HS-27A (cell line): ENCODE measurements at places on chromosomes 7 and 10.

GRCh38 chr7:85178531-85179298, 8.1 kb downstream of the SEMA3D start:
- no peak for DNase-seq

GRCh38 chr10:63498665-63499064, 22.5 kb upstream of the REEP3 start:
- no peak for DNase-seq

DNA sequence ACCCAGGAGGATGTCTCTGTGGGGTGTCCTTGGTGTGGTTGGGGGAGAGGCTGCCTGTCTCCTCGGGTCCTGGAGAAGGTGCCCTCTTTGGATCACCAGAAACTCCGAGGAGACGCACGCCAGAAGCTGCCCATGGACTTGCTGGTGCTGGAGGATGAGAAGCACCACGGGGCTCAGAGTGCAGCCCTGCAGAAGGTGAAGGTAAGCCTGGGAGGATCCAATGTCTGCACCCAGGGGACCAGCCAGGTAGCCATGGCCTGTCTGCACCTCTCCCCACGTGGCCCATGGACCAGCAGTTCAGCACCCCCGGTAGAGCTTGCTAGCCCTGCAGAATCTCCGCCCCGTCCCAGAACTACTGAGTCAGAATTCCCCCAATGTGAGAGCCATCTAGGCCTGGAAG, 5.1 kb downstream of the ANKRD2 start:
- no peak for DNase-seq

DNA sequence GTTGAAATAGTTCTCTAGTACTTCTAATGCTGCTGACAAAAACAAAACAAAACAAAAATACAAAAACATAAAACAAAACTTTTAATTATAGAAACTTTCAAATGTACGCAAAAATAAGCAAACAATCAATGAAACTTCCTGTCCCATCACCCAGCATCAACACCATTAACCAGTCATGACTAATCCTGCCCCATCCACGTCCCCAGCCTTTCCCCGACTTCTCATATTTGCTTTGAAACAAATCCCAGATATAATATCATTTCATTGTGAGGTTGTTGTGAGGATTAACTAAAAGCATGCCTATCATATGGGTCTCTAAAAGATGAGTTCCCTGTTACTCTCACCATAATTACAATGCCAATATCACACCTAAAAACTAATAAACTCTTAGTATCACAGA, 55.7 kb downstream of the CSTF2T start:
- DNase-seq, result no peak

- DNase-seq, result no peak
These were observed 147.6 kb upstream of the AOAH start for GRCh38 chr7:36871863-36872262.

GRCh38 chr7:81260152-81260551, 341.3 kb upstream of the SEMA3C start:
- DNase-seq, result no peak

DNA sequence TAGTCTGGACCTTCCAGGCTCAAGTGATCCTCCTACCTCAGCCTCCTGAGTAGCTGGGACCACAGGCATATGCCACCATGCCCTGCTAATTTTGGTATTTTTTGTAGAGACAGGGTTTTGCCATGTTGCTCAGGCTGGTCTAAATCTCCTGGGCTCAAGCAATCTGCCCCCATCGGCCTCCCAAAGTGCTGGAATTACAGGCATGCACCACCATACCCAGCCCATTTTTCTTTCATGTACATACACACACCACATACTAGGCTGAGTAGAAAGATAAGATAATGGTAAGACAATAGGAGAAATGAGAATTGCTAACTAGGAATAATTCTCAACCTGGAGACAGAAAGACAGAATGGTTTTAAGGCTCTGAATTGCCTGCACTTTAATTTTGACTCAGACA, 83.8 kb downstream of the CPEB3 start:
- DNase-seq, result no peak

DNA sequence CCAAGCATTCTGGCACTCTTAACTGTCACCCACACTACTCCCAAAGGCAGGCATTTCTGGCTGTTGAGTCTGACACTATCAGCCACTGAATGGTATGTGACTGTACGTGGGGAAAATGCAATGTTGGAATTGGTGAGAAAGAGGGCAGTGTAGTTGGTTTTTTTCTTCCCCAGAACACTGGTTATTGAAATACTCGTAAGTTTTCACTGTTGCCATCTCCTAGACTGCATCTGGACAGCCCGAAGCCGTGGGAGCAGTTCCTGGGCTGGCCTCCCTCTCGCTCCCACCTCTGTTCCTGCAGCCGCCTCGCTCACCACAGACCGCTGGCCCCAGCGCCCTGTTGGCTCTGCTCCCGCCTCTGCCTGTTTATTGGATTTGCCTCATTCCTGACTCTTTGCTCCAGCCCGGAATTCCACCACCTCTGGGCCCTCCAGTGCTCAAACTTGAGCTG, 5.7 kb downstream of the PLCE1 start:
- DNase-seq, result no peak

DNA sequence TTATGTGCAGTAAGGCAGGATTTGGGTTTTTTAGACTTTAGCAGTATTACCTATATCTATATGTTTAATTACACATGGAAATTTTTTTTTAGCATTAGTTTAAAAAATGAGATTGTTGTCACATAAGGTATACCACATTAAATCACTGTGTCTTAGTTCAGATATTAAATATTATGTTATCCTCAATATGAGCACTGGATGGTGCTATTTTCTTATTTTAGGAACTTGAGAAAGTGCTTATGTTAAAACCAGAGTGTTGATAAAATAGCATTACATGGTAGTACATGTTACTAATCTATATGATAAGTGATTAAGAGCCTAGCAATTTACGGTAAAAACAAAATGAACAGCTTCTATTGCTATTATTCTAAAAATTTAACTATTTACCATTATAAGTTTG, 28.8 kb downstream of the MIOS start:
- no peak for DNase-seq

- no peak for DNase-seq
These were observed 146.1 kb downstream of the GRK5 start for GRCh38 chr10:119353421-119353820.

- no peak for DNase-seq
These were observed 1.0 kb downstream of the ATE1 start for GRCh38 chr10:121926671-121927317.

GRCh38 chr10:24824124-24824523, 100.4 kb upstream of the ARHGAP21 start:
- DNase-seq, result no peak

GRCh38 chr7:136874393-136875032, 6.1 kb downstream of the CHRM2 start:
- DNase-seq, result no peak

DNA sequence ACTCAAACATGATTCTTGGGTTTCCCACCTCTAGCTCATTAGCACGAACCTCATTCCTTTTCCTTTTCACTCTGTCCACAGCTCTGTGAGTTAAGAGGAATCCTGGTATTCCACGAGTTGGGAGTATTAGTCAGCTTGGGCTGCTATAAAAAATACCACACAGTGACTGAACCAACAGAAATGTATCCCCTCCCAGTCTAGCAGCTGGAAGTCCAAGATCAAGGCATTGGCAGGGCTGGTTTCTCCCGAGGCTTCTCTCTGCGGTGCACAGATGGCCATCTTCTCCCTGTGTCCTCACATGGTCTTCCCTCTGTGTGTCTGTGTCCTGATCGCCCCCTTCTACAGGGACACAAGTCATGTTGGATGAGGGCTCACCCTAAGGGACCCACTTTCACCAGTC, 261.6 kb downstream of the TNS3 start:
- DNase-seq, result no peak

DNA sequence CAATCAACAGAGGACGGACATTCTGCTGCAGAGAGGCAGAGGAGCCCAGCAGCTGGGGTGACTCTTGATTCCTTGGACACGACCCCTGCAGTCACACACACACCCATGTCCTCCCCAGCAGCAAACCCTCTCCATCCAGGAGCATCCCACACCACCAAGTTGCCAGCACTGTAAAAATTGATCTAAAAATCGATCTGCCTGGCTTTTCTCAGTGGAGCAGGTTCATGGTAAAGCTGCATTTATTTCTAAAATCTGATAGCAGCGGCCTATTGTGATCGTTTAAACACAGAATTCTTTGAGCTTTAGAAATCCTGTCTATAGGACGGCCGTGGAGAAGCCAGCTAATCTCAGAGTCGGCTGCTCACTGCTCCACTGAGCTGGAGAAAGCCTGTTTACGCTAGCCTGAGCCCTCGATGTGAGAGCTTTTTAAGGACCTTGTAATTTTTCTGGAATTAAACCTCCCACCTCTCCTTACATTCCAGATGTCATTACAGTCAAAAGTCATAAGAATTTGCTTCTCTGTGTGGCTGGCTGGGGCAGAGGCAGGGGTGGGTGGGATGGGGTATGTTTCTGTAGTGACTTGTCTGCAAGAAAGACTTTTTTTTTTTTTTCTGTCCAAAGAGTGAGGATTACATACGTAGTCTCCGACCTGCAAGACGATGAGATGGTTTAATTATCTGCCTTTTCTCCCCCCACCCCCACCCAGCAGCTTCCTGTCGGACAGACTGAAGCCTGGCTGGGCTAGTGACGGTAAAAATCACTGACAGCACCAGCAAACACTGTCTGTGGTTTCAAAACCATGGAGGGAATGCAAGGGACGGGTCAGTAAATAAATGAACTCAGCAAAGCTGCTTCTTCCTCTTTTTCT, 31.6 kb downstream of the TRIM8 start:
- no peak for DNase-seq

- DNase-seq, result no peak
These were observed 5.9 kb downstream of the EBF3 start for GRCh38 chr10:129958148-129958628.

GRCh38 chr10:119209035-119209735, 1.8 kb downstream of the GRK5 start:
- no peak for DNase-seq

GRCh38 chr7:11261470-11261869, 287.8 kb downstream of the PHF14 start:
- DNase-seq, result peak; percentile 14
